Activated CD8-positive, alpha-beta T cell treated with anti-CD3 and anti-CD28 coated beads for 36 hours (primary cell): ENCODE measurements at places on chromosomes 7 and 10. TPM values are rescaled to one million over a fixed set of nuclear protein-coding genes. Genes with fewer than 3 reads are reported as not detected.

The CPN1 gene
- total RNA-seq, result not detected

The AIMP2 gene
- 54.7 TPM for total RNA-seq

The CACNB2 gene
- total RNA-seq, result not detected

The TLX1 gene
- not detected for total RNA-seq

The SAP25 gene
- total RNA-seq, result 12.8 TPM

The FGF8 gene
- not detected for total RNA-seq

The ITGB8 gene
- total RNA-seq, result not detected

The CHCHD2 gene
- total RNA-seq, result 748 TPM

The SLC16A12 gene
- not detected for total RNA-seq

The IL15RA gene
- 25.1 TPM for total RNA-seq
